Fibroblast of pulmonary artery (primary cell): ENCODE measurements at places on chromosomes 4 and X.

DNA sequence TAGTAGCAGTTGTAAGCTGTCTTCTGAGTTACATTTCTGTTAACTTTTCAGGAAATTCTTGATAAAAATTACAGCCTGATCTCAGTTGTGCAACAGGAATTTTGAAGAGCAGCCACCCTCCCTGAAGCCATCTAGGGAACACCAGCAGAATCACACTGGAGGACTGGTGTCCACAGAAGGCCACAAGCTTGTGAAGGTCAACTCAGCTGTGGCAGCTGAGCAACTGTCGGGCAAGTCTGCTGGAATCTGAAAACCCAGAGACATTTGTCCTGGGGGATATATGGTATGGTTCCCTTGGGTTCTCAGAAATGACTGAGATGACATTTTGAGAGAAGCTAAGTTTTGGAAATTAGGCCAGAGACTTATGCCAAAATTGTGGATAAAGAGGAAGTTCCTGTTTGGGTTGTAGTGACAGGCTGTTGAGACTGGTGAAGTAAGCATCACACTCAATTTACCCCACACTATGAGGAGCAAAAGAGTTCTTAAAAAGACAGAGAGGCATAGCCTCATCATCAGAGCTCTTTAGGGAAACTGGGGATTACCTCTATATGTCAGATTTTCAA is 78.1 kb upstream of the TNIP3 start:
- DNase-seq, result no peak

DNA sequence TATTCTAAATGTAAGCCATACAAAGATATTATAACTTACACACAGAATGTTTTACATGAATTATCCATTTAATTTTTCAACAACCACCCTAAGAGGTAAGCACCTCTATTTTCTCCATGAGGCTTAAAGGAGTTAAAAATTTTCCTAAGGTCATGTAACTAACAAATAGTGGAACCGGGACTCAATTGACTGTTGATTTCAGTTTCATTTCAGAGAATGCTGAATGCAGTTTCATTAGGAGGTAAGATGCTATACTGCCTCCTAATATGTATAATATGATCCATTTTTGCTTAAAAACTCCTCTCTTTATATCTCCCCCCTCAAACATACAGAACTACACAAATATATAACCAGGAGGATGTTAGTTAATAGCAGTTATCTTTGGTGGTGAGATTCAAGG is 29.1 kb downstream of the PHKA1 start:
- no peak for DNase-seq

GRCh38 chrX:150870487-150871340 is 27.8 kb downstream of the CD99L2 start:
- peak; percentile 67 for DNase-seq

- no peak for DNase-seq
Measured at GRCh38 chr4:128303986-128304385, 16.4 kb upstream of the PGRMC2 start.

DNA sequence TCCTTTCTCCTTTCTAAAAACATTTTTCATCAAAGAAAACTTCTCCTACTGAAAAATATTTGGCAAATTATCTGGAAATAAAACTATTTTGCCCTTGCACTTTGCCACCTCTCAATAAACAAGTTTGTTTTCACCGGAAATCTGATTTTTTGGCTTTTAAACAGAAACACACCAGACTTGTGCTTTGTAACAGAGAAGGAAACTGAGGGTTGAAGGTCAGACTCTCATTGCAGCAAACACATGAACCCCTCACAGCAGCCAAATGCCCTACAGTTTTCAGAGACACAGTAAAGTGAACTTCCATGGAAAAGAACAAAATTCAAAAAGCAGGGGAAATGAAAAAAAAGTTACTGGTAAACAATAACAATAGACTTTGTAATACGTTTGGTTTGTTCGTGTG is 95.6 kb upstream of the WDR17 start:
- no peak for DNase-seq

- DNase-seq, result no peak
Measured at GRCh38 chr4:76523593-76523992, 88.6 kb downstream of the SHROOM3 start.

DNA sequence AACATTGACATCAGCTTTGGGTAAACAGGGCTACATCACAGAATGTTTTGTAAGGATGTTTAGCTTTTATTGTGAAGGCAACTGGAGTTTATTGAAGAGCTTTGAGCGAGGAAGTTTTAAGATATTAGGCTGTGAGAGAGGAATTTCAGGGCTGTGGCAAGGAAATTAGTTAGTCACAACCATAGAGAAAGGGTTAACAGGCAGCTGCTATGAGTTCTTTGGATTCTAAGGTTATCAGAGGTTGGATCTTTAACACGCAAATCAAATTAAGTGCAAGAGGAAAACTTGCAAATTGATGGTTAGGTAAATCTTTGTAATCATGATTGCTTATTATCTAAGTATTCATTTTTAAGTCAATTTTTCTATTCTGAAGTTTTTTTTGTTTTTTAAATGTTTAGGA is 156.0 kb downstream of the UGT8 start:
- DNase-seq, result no peak

- peak; percentile 0 for DNase-seq
Measured at GRCh38 chrX:85859426-85859825, 187.9 kb downstream of the CHM start.

GRCh38 chr4:2811830-2812611 is 19.1 kb downstream of the SH3BP2 start:
- DNase-seq, result peak; percentile 74

DNA sequence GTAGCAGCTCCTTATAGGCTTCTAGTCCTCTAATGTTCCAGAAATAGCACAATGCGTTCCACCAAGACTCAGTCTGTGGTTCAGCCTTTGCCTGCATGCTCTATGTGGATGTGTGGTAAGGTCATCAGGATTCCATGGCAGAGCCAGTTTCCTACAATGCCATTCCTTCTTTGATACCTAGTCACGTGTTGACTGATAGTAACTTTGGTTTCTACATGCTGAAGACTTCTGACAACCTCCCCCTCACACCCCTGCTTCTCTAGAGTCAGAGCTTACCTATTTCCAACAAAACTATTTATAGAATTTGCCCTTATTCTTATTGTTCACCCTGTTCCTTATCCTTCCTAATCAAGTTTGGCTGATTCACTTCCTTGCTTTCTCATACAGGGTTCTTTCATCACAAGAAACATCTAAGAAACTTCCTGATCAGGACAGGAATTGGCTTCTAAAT is 81.1 kb downstream of the CT47B1 start:
- peak; percentile 63 for DNase-seq

GRCh38 chr4:7193030-7193958 is 956 bp downstream of the SORCS2 start:
- no peak for DNase-seq

DNA sequence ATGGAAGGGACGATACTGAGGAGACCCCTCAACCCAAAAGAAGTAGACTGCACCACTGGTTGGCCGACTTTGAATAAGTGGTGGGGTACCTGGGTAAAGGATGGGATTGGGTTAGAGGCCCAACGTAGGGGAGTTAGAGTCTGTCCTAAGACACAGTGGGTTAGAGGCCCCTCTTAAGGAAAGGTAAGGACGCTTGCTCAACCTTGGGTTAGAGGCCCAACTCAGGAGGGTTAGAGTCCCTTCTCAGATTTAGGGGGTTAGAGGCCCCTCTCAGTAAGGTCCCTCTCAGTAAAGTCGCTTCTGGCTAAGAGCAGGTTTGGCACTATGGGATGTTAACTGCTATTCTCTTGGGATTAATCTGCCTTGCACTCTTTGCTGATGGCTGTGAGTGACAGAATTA is 81.3 kb downstream of the ACOX3 start:
- no peak for DNase-seq

DNA sequence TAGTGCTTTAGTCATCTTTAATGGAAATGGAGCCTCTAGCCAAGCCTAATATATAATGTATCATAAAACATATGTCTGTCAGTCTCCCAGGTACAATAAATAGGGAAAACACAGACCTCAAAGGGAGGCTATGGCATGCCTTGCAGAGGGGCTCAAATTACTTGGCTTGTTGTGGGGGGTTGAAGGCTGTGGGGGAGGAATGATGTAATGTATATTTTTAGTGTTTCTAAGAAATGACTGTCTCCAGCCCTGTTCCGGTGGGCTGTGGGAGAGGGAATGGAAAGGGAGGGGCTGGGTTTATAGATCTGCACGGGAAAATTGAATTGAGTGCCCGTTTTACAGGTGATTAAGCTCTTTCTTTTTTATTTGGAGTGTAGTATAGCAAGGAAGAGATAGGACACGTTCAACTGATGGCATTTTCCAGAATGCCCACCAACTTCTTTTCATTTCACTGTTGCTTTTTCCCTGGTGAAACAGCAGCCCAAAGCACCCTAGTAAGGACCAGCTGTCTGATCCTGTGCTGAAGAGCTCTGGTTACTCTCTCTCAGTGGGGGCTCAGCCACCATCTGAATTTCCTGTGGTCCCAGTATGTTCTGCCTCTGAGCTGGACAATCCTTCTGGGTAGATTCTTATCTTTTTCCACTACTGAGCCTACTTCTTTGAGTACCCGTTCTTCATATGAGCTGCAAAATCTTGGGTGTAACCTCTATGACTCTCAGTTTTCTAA is 220.7 kb upstream of the CASK start:
- DNase-seq, result peak; percentile 1

- DNase-seq, result peak; percentile 70
Measured at GRCh38 chrX:44828008-44828605, 15.7 kb upstream of the DUSP21 start.

- DNase-seq, result no peak
Measured at GRCh38 chrX:39941332-39941920, 156.3 kb downstream of the BCOR start.

DNA sequence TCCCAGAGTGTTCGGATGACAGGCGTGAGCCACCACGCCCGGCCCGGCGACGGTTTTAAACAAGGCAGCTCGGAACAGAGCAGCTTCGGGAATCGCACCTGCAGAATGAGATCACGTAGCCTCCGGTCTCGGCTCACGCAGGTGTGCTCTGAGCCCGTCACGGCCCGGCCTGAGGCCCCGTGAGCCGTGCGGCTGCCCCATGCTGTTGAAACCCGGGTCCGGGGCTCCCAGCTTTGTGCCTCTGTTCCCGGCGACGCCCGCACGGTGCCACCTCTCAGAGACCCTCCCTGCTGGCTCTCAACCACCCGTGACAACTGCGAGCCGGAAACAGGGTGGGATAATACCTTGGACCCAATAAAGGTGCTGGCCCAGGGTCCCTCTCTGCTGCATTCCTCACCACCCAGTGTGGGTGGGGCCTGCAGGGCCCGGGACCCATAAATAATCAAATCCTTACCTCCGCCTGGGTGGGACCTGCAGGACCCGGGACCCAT is 13.4 kb upstream of the PLCXD1 start:
- DNase-seq, result no peak

DNA sequence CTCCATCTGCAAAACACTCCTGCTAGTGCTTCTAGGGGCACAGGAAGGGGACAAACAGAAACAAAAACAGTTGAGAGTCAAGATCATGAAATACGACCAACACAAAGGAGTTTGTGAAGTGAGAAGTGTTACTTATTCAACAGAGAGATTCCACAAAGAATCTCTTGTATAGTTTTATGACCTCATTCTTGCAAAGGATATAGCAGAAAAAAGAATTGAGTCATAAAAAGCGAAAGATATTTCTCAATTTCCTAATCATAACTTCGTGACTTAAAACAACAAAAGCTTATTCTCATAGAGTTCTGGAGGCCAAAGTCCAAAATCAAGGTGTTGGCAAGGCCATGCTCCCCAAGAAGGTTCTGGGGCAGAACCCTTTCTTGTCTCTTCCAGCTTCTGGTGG is 40.7 kb downstream of the TIGD4 start:
- peak; percentile 52 for DNase-seq

GRCh38 chrX:47574547-47575301 is 7.5 kb upstream of the TIMP1 start:
- DNase-seq, result no peak

- DNase-seq, result peak; percentile 63
Measured at GRCh38 chrX:22095286-22095685, 63.2 kb downstream of the PHEX start.

GRCh38 chr4:155479835-155480234 is 103.1 kb upstream of the MAP9 start:
- no peak for DNase-seq

DNA sequence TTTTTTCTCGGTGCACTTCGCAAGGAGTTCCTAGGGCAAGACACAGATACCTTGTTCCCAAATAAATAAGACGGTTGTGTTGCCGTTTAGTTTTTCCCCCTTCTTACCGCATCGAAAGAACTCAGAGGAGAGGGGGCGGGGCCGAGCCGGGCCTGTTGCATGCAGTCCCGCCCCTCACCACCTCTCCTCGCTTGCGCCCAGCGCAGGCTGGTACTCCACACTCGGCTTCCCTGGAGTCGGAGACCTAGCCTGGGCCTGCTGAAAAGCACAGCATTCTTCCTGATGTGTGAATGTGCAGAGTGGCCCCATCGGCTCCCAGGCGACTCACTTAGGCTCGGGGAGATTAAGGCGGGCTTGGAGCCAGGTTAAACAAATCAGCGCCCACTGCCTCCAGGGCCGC is 26.1 kb upstream of the VMA21 start:
- DNase-seq, result peak; percentile 2

GRCh38 chrX:1546691-1547251 is 9.8 kb upstream of the P2RY8 start:
- DNase-seq, result no peak

DNA sequence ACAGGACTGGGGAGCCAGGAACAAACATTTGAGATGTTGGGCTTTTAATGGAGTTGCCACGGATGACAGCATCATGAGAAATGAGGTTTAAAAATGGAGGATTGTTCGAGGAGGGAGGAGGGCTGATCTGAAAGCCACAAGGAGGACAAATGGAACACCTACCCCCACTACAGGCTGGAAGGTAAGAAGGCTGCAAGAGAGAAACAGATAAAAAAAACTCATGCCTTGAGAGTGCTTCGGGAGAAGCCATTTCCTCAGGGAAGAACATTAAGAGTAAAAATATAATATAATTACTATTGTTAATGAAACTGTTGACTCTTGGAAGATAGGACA is 119.5 kb upstream of the MAP9 start:
- no peak for DNase-seq

DNA sequence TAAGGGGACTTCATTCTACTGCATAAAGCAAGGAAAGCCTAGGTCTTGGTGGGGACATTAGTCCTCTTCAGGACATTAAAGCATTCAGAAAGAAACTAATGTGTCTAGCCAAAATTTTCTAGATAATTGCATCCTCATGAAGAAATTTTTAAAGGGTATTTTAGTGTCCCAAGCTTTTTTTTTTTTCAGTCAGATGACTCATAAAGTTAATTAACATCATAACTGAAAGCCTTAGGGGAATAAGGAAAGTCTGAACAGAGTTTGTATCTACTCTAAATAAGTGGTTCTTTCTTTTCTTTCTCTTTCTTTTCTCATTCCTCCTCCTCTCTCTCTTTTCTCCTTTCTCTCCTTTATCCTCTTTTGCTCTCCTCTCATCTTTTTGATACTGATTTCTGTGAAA is 202.4 kb downstream of the ADAMTS3 start:
- DNase-seq, result no peak
